Fibroblast of mammary gland (primary cell): ENCODE measurements at places on chromosomes 16 and 17.

GRCh38 chr17:82524540-82524939, 5.0 kb downstream of the FOXK2 start:
- no peak for DNase-seq

GRCh38 chr17:60106340-60107059, 27.8 kb upstream of the HEATR6 start:
- peak; percentile 64 for DNase-seq

GRCh38 chr17:30558686-30559545, 81.7 kb downstream of the GOSR1 start:
- DNase-seq = no peak

DNA sequence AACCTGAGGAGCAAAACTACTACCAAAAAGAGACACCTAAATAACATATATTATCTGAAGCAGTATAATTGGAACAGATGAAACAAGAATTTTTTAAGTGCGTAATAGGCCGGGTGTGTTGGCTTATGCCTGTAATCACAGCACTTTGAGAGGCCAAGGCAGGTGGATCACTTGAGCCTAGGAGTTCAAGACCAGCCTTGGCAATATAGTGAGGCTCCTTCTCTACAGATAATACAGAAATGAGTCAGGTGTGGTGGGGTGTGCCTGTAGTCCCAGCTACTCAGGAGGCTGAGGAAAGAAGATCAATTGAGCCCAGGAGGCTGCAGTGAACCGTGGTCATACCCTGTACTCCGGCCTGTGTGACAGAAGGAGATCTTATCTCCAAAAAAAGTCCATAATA, 294.2 kb upstream of the AXIN2 start:
- no peak for DNase-seq

DNA sequence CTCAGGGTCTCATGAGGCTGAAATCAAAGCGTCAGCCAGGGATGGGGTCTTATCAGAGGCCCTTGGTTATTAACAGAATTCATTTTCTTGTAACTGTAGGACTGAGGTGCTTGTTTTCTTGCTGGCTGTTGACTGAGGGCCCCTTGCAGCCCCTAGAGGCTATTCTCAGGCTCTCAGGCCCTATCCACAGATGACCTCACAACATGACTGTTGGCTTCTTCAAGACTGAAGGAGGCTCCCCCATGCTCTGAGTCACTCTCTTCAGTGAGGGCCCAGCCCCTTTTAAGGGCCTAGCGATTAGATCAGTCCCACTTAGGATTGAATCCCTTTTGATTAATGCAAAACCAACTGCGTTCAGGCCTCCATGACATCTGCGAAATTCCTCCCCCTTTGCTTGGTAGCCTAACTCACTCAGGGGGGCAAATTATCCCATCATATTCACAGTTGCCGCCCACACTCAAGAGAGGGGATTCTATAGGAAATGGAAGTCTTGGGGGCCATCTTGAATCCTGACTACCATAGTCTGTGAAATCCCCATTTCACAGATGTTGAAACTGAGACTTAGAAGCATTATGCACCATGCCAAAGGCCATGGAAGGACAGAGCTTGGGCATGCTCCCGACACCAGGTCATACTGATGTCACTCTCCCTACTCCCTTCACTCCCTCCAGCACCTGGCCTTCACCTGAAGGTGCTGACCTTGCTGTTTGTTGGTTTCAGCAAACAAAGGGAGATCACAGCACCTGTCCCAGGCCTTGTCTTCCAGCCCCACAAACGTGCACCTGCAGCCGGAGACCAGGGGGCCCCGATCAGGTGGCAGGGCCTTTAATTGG, 592.3 kb downstream of the MAF start:
- no peak for DNase-seq

DNA sequence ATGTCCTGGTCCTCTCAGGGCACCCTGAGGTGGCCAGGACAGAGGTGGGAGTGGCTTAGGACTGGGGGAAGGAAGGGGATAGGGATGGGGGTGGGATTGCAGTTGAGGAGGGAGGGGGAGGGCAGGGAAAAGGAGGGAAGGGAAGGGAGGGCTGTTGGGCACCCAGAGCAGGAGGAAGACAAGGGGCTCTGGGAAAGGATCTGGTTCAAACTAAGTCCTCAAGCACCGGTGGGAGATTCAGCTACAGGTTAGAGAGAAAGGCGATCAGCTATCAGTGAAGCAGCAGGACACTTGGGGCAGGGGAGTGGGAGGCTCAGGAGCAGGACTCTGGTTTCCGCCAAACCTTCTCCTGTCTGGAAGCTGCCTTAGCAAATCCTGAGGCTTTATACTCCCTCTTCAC, 44.6 kb upstream of the ACSM2B start:
- no peak for DNase-seq

DNA sequence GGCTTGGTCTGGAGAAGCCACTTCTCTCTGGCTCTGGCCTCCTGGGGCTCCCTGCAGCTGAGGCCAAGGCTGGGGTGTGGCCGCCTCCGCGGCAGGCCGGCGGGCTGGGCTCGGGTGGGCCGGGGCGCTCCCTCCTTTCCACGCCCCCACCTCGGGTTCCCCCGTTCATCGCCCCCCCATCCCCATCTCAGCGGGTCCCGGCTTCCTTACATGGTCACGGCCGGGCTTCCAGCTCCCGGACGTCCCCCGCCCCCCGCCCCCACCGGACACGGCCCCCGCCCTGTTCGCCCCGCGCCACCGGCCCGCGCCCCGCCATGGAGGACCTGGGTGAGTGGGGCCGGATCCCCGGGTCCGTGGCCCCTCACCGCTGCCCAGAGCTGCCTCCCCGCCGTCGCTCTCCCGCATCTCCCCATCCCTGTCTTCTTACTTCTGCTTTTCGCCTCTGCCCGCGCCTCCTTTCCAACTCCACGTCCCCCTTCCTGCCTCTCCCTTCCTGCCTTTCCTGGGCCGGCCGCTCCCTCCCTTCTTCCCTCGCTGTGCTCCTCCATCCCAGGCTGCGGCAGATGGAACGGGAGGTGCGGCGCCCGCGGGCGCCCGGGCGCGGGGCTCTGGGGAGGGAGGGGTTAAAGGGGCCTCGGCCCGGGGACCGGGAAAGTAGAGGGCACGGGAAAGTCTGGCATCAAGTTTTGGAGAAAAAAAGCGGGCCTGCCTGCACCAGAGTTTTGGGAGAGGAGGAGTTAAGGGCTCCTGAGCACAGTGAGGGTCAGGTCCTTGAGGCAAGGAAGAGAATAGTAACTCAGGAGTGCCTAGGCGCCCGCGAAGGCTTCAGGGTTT, at the start of gene TGFB1I1:
TGFB1I1 (plus strand) TSS at position 278 of the 834 bp plus-strand sequence; CDS start at position 315, 37 bp downstream.
- DNase-seq = peak; percentile 67

- no peak for DNase-seq
Observed at GRCh38 chr17:7714721-7715594, 2.6 kb upstream of the DNAH2 start.

GRCh38 chr16:67284699-67285646, 5.6 kb downstream of the PLEKHG4 start:
- peak; percentile 18 for DNase-seq
